ENCODE measurements at places on chromosomes 7 and 10. TPM values are rescaled to one million over a fixed set of nuclear protein-coding genes. Genes with fewer than 3 reads are reported as not detected.
A peak's percentile ranks its signal among the peaks of the same experiment; 100 is the strongest.

DNA sequence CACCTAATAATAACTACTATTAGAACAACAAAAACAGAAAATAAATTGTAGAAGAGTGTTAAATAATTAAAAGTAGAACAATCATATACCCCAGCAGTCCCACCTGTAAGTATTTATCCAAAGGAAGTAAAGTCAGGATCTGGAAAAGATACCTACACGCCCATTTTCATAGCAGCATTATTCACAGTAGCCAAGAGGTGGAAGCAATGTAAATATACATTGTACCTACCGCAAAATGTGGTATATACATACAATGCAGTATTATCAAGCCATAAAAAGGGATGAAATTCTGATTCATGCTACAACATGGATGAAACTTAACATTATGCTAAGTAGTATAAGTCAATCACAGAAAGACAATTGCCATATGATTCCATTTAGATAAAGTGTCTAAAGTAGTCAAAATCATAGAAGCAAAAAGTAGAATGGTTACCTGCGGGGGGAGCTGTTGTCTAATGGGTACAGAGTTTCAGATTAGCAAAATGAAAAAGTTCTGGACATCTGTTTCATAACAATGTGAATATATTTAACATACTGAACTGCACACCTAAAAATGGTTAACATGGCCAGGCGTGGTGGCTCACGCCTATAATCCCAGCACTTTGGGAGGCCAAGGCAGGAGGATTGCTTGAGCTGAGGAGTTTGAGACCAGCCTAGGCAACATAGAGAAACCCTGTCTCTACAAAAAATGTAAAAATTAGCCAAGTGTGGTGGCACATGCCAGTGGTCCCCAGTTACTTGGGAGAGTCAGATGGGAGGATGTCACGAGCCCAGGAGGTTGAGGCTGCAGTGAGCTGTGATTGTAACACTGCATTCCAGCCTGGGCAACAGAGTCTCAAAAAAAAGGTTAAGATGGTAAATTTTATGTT lies 6.0 kb upstream of the TMED4 start:
- no peak for DNase-seq

- peak; percentile 25 for DNase-seq
Observed at GRCh38 chr10:31619531-31620061, 300.6 kb downstream of the ZEB1 start.

- no peak for DNase-seq
Observed at GRCh38 chr7:55977831-55978230, 13.4 kb downstream of the NIPSNAP2 start.

Gene ZNF722
- not detected for total RNA-seq

Gene TRIL
- total RNA-seq, result 0.54 TPM
